MCF 10A (cell line): ENCODE measurements at places on chromosomes 12 and 14. TPM values are rescaled to one million over a fixed set of nuclear protein-coding genes. Genes with fewer than 3 reads are reported as not detected.

Gene DTX3
- 1.7 and 2.0 TPM in 2 replicates for total RNA-seq

Gene IL22
- total RNA-seq, result not detected in 2 replicates

Gene APOF
- not detected in 2 replicates for total RNA-seq

Gene KERA
- total RNA-seq, result not detected in 2 replicates

Gene CMA1
- total RNA-seq, result not detected in 2 replicates

Gene KCNH5
- not detected in 2 replicates for total RNA-seq

Gene IRAK3
- 0.05 TPM in 1 of 2 replicates, not detected in the other for total RNA-seq

Gene TAS2R42
- total RNA-seq, result not detected in 2 replicates

Gene GLS2
- total RNA-seq, result 3.9 and 4.8 TPM in 2 replicates

Gene SOAT2
- not detected in 2 replicates for total RNA-seq

Gene SYCP3
- not detected in 2 replicates for total RNA-seq

Gene COL2A1
- total RNA-seq, result 0.12 TPM in 1 of 2 replicates, not detected in the other
